ENCODE measurements at places on chromosomes 2 and 18.

- DNase-seq, result peak; percentile 44
Observed at GRCh38 chr2:26469092-26469710, 8.7 kb downstream of the OTOF start.

DNA sequence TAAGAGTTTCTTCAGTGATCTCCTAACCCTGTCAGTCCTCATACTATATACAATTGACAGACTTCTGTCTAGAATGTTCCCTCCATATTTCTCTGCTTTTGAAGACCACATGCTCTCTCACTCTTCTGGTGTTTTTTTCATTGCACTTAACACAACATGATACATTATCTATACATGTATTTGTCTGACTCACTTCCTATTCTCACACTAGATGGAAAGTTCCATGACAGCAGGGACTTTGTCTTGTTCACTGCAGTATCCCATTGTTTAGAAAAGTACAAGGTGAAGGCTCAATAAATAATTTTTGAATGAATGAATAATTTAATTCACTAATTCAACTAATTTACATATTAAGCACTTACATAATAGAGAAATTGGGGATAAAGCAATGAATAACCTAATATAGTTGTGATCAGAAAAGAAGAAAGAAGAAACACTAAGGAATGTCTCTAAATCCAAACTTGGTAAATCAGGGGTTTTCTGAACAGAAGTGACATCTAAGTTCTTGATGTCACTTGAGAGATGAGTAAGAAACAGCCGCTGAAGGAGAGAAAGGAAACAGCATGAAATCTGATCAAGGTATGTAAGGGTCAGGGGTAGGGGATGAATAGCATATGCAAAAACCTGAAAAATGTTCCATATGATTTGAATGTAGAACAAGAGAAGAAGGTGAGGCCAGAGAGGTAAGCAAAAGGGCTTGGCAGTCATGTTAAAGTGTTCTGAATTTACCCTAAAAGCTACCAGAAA is 42.4 kb downstream of the MBD2 start:
- no peak for DNase-seq

DNA sequence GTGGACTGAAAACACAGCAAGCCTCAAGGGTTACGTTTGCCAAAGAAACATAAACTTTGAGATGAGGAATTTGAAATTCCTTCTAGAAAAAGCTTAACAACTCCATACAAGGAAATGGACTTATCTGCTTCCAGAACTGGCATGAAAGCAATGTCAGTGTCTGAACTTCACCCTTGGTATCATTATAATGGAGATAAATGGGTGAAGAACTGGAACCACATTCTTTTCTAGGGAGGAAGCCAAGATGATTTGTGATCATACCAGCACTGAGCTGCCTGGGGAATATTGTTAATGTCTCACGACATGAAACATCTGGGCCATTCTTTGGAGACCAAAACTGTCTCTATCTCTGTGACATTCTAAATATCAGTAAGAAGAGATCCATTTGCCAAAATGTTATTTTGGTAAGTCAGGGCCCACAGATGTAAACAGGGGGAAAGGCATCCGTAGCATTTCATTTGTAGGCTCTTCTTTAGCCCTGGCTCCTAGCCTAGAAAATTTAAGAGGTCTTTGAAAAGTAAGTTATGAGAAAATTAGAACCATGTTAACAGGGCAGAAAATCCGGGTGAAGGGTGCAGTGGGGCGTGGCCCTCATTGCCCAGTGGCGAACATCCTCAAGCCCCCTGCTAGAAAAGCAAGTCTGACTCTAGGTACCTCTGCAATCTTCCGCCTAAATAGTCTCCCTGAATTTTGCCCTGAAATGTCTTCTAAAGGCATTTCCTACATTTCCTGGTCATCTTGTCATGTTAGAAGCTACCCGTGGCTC is 295.3 kb upstream of the EPAS1 start:
- DNase-seq, result no peak

- DNase-seq, result no peak
Observed at GRCh38 chr2:3091696-3092095, 285.9 kb downstream of the EIPR1 start.

- no peak for DNase-seq
Observed at GRCh38 chr2:179107737-179108136, 57.8 kb upstream of the CCDC141 start.

GRCh38 chr18:67456711-67457110 is 59.8 kb downstream of the DSEL start:
- DNase-seq, result no peak
